ENCODE measurements at places on chromosomes 11 and 22. TPM values are rescaled to one million over a fixed set of nuclear protein-coding genes. Genes with fewer than 3 reads are reported as not detected.

Gene SLC35E4
- 5.0 TPM for total RNA-seq

Gene FGF19
- not detected for total RNA-seq

GRCh38 chr11:79768343-79768742 is 327.5 kb upstream of the TENM4 start:
- DNase-seq, result no peak

GRCh38 chr11:119065369-119065768 is 2.2 kb upstream of the VPS11 start:
- DNase-seq, result no peak

GRCh38 chr22:20080445-20080775 is 369 bp downstream of the DGCR8 start:
- peak; percentile 72 for DNase-seq
